ENCODE measurements at places on chromosomes 11 and 22. TPM values are rescaled to one million over a fixed set of nuclear protein-coding genes. Genes with fewer than 3 reads are reported as not detected.

The TRMT2A gene
- total RNA-seq = 161 TPM

The SMTNL1 gene
- not detected for total RNA-seq

The PARVB gene
- total RNA-seq = 33.8 TPM

The SOX6 gene
- 1.6 TPM for total RNA-seq

The P4HA3 gene
- total RNA-seq = 2.1 TPM

The GLYATL2 gene
- total RNA-seq = not detected

The ART5 gene
- total RNA-seq = not detected

The SYT7 gene
- 1.8 TPM for total RNA-seq

The SERHL2 gene
- total RNA-seq = 3.1 TPM

The ZC3H12C gene
- total RNA-seq = 6.3 TPM

The TUBA8 gene
- total RNA-seq = not detected

The RRP8 gene
- total RNA-seq = 9.2 TPM

The TTC36 gene
- 30.4 TPM for total RNA-seq

The OTOG gene
- total RNA-seq = not detected

The OR52B6 gene
- total RNA-seq = not detected

The IL10RA gene
- 38.6 TPM for total RNA-seq

The NDUFA6 gene
- 23.9 TPM for total RNA-seq

The BACE1-AS gene
- 6.8 TPM for total RNA-seq

- no peak for DNase-seq
Observed at GRCh38 chr11:109026891-109027489, 362.1 kb downstream of the DDX10 start.

GRCh38 chr11:66467034-66467659 is 442 bp downstream of the PELI3 start:
- no peak for DNase-seq

- DNase-seq = no peak
Observed at GRCh38 chr11:128623091-128623490, 35.7 kb upstream of the ETS1 start.

GRCh38 chr11:63603180-63603518 is 11.1 kb downstream of the PLAAT3 start:
- no peak for DNase-seq

DNA sequence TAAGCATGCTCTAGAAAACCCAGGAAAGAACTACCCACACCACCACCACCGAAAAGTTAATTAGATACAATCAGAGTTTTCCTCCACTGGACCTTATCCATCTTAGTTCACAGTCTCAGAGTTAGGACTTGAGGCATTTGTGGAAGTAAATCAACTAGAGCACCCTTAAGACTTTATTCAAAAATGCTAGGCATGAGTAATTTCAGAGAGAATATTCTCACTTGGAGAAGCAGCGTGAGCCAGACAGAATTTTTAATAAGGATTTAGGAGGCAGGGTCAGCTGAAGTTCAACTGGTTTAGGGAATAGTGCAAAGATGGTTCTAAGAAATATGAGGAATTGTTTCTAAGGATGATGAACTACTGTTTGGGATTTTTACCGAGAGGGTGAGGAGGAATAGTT is 1.2 kb upstream of the OLFML1 start:
- no peak for DNase-seq

GRCh38 chr11:13221722-13222121 is 55.9 kb upstream of the BMAL1 start:
- no peak for DNase-seq

GRCh38 chr11:31802000-31802551 is 9.0 kb downstream of the PAX6 start:
- no peak for DNase-seq

DNA sequence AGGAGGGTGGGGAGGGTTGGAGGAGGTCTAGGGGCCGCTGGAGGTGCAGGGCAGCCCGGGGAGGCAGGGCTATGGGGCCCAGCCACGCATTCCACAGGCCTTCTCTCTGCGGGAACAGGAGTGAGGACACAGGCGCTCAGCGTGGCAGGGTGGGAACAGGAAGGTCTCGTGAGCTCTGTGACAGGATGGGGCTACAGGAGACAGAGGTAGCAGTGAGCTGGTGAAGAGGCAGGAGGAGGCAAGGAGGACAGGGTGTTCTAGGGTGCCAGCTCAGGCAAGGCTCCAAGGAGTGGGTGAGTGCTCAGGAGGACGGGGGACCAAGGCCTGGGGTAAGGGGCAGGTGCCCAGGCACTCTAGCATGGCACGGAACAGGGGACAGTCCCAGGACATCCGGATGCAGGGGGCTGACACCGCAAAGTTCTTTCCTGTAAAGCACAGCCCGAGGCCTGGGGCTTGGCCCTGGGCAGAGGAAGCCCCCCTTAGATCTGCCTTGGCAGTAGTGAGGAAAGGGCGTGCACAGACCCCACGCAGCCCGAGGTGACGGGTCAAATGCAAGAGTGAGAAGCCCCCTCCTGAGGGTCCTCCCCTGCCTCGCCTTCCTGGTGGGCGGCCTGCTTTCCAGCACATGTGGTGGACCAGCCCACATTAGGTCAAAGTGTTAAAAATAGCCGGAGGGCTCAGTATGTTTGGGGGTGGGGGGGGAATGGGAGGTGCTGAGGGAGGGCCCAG is 4.7 kb upstream of the NEAT1 start:
- peak; percentile 85 for DNase-seq

- DNase-seq = no peak
Observed at GRCh38 chr11:13220148-13220547, 57.4 kb upstream of the BMAL1 start.

DNA sequence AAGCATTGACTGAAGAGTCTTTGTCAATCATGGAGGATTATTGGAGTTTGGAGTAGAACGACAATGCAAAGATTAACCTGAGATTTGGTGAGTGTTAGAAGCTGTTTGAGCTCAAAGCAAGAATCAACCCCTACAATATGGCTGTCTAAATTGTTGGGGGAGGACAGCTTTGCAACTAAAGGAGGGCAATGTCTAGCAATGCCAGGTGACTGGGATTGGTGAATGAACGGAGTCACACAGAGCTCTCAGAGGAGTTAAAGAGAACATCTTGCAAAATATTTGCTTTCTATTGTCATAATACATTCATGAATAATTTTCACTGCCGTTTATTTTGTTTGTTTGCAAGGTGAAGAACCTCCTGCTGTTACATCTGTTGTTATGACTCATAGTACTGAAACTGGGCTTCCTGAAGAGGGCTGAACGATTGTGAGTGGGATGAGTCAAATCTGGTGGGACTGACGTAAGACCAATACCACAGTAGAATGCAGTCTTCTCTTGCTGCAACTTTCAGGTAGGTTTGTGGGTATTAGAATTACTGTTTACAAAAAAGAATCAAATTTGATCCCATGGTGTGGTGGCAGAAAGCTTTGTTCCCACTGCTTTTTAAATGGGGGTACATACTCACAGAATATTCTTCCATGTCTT is 281.9 kb downstream of the CADM1 start:
- no peak for DNase-seq

DNA sequence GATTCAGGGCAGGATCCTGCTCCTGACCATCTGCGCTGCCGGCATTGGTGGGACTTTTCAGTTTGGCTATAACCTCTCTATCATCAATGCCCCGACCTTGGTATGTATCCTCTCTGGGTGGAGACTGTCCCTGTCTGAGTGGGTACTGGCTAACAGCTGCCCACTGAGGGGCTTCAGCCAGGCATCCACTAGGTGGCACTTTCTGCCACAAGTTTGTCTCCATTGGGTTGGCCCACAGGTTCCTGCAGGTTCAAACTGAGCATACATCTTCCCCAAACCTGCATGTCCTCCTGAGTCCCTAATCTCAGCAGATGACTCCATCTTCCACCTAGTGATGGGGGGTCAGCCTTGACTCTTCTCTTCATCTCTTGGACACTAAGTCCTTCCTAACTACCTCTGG is 4.4 kb downstream of the SLC2A11 start:
- DNase-seq = no peak

DNA sequence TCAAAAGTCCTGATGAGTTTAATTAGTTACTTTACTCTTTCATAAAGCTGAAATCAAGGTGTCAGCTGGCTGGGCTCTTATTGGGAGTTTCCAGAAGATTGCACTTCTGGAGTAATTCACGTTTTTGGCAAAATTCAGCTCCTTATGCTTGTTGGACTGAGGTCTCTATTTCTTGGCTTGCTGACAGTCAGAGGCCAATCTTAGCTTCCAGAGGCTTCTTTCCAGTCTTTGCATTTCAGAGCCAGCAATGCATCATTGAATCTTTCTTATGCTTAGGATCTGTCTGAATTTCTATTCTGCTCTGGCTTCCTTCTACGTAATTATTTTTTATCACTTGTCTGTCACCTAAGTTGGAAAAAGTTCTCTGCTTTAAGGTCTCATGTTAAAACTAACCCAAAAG is 91.4 kb upstream of the SYN3 start:
- no peak for DNase-seq

DNA sequence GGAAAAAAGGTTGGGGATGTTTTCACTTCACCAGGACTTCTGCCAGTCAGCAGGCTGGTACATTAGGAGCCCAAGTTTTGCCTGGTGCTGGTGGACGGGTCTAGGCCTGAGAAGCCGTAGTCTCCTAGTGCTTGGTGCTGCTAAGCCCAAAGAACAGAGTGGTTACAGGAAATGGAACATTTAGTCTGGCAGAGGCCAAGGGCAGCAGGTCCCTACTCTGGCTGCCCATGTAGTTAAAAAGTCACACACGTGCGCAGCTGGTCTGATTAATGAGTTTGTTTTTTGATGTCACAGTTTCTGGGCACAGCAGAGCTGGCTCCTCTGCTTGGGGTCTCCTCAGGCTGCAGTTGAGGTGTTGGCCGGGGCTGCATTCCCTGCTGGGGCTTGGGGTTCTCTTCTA is 20.6 kb downstream of the BCR start:
- DNase-seq = no peak

- no peak for DNase-seq
Observed at GRCh38 chr11:92979176-92979575, 9.7 kb downstream of the MTNR1B start.

- no peak for DNase-seq
Observed at GRCh38 chr11:86301742-86302091, 323 bp upstream of the HIKESHI start.

DNA sequence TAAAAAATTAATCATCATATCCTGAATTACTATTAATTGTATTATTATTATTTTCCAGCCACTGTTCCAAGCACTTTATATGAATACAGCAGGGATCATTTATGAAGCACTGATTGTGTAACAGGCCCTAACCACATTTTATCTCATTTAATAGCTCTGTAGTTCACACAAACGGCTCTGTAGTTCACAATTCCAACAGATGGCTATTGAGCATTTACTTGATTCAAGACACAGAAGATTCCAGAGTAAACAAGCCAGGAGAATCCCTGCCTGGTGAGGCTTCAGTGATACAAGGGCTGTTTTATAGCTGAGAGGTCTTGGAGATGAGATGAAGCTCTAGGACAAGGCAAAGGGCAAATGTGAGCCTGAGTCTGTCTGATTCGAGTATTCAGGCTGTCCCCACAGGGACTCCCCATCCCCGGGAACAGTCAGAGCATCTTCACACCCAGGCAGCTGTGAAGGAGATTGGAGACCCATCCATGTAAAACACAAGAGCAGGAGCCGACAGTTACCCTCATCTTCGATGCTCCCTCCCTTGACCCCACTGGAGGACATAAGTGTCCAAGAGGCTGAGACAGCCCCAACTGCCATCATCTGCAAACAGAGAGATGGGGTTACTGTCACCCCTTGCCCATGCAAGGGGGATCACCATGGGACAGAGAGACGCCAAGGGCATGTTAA is 222.5 kb downstream of the MN1 start:
- DNase-seq = no peak

GRCh38 chr11:112565551-112565950 is 304.9 kb upstream of the PLET1 start:
- DNase-seq = no peak

- DNase-seq = peak; percentile 88
Observed at GRCh38 chr11:2380807-2381350, 3.8 kb downstream of the CD81 start.

DNA sequence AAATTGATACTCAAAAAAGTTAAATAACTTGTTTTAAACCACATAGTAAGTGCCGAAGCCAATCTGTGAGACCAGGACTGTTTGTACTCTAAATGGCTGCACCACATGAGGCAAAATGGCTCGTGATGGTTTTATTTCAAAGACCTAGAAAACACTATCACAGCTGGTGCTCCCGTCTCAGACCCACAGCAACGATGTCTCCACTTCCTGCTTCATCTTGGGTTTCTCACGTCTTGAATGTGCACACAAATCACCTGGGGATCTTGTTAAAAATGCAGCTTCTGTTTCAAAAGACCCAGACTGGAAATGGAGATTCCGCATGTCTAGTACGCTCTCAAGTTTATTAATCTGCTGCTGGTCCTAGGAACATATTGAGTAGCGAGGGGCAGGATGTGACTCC is 1.2 kb downstream of the CD3E start:
- no peak for DNase-seq

DNA sequence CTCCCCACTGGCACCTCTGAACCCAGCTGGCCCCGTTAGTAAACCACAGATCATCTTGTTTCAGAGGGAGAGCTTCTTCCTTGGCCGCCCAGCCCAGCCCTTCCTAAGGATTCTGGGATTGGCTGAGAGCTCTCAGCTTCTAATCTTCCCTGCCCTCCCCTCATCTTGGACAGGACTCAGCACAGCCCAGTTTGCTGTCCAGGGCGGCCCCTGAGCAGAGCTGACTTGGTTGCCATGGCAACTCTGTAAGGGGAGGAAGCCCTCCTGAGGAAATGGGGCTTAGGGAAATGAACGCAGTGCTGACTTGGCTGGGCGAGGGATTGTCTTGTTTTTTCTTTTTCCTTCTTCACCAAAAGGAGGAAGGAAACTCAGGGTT is 4.6 kb downstream of the APOL4 start:
- no peak for DNase-seq

DNA sequence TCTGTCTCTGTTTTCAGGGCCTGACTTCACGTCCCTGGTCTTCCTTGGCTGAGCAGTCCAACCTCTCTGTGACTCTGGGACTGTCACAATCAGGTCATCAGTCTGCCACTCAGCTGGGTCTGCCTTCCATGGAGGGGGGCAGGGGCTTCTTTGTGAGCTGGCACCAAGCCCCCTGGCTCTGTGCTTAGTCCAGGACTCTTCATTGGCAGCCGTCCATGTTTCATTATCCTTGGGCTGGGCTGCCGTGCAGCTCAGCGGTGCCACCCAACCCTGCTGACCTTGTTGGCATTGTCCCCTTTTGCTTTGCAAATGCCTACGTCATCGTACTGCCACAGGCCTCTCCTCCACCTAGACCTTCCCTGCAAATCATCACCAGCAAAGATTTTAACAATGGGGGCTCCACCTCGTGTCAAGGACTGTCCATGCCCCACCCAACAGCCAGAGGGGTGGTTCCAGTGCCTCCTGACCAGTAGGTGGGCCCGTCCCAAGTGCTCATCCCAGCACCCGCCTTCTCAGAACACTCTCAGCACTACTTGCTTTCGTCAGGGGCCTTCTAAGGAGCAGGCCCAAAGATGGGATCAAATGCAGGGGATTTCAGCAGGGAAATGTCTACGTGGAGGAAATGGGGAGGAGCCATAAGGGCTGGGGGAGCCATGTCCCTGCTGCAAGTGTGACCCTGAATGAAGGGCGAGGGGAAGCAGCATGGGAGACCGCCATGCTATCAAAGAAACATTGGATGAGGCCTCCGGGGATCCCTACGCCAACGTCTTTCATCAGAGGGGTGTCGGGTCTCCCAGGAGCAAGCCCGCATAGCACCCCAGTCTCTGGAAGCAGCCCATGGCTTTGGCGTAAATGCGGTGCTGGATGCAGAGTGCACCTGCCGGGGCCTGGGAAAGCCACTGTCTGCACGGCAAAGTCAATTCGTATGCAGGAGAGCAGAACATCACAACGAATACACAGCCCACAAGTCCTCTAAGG is 18.2 kb downstream of the KRTAP5-6 start:
- DNase-seq = peak; percentile 56
